NCI-H2029 (cell line): ENCODE measurements at places on chromosomes 16 and 17.

GRCh38 chr16:2045965-2046892, 1.4 kb downstream of the NTHL1 start:
- DNase-seq, result no peak

DNA sequence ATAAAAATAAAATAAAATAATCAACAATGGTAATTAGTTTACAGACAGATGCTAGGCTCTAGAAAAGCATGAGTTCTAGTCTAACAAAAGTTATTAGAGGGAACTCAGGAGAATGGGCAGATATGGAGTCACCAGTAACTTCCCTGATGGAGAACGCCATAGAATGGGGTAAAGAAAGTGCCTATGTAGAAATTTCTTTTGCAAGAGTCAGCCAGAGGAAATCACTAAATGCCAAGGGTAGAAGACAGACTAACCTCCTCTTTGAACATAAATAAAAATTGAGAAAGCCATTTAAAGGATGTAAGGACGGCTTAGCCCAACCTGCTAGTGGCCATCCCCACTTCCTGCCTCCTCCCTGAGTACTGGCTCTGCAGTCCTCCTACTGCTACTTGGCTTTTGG, 141.6 kb downstream of the VPS53 start:
- DNase-seq, result no peak

DNA sequence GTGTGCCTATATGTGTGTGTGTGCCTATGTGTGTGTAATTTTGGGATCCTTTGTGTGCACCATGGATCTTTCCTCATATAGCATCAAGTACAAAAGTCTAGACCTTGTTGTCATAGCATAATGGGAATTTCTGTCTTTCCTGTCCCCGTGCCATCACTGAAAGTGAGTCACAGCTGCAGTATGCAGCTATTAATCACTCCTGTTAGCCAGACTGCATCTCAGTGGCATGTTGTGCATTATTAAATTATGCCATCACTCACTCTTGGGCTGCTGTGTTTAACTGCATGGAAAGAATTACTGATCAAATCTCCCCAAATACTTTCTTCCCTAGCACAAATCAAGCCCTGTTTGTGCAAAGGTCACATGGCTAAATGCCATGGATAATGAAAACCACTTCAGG, 92.4 kb downstream of the CBLN1 start:
- no peak for DNase-seq

DNA sequence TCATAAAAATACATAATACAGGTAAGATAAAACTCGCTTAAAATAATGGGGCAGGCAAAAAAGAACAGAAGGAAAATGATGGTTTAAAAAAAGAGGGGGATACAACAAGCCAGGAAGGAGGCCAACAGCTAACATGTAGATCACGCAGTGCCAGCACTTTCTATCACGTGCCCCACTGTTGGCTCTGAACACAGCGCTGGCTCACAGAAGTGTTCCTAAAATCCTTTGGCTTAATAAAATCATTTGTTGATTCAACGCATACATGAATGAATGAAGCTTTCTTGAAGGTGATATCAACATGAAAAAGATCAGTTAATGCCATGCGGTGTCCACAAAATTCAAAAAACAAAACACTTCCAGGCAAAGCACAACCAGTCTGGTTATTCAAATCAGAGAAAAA, 8.5 kb downstream of the ITGAE start:
- DNase-seq, result no peak
